Aorta (tissue), 5 donors: ENCODE measurements at places on chromosomes 16 and 17. TPM values are rescaled to one million over a fixed set of nuclear protein-coding genes. Genes with fewer than 3 reads are reported as not detected.

GRCh38 chr17:427327-427726 is 74.7 kb upstream of the RPH3AL start:
- DNase-seq: no peak

DNA sequence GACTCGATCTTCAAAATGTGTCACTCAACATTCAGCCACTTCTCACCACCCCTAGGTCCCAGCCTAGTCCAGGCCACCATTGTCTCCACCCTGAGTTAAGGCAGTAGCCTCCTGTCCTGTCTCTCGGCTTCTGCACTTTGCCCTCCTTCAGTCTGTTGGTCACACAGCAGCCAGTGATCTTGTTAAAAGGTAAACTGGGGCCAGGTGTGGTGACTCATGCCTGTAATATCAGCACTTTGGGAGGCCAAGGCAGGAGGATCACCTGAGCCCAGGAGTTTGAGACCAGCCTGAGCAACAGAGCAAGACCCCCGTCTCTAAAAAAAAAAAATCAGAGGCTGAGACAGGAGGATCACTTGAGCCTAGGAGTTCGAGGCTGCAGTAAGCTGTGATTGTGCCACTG is 25.8 kb downstream of the WWP2 start:
- no peak for DNase-seq

DNA sequence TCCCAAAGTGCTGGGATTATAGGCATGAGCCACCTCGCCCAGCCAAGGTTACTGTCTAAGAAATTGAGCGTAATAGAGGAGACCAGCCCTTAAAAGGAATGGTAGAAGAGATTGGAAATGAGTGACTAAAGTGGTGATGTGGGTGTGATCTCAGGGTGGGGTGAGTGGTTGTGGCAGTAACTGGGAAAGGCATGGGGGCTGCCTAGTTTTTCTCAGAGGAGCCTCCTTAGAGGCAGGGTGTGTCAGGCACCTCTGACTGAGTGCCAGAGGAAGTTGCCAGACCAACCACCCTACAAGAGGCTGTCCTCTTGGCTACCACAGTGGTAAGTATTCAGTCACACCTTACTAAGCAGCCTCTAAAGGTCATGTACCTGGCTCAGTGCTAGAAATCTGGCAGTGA is 8.9 kb downstream of the DUS2 start:
- no peak for DNase-seq

DNA sequence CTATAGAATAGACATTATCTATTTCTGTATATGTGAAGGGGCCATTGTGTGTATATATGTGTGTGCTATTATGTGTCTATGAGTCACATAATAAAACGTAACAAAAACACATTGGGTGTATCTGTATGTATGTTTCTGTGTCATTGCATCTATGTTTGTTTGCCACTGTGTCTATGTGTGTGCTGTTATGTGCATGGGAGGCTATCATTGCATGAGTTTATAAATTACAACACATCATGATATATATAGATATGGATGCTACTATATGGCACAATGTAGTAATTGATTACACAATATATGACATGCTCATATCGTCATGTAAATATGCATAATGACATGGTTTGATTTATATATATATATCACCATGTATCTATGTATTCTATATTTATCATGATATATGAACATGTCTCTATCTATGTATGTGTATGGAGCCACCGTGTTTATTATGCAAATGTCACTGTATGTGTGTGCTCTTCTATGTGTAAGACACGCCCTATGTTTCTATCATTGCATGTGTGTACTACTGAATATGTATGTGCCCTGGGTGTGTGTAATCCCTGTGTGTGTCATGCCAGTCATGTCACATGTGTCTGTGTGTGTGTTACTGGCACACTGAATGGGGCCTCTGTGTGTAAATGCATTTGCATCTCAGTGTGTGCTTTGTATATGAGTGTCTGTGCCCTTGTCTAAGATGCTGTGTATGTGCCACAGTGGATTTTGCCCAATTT is 1.4 kb upstream of the TSPOAP1 start:
- no peak for DNase-seq

DNA sequence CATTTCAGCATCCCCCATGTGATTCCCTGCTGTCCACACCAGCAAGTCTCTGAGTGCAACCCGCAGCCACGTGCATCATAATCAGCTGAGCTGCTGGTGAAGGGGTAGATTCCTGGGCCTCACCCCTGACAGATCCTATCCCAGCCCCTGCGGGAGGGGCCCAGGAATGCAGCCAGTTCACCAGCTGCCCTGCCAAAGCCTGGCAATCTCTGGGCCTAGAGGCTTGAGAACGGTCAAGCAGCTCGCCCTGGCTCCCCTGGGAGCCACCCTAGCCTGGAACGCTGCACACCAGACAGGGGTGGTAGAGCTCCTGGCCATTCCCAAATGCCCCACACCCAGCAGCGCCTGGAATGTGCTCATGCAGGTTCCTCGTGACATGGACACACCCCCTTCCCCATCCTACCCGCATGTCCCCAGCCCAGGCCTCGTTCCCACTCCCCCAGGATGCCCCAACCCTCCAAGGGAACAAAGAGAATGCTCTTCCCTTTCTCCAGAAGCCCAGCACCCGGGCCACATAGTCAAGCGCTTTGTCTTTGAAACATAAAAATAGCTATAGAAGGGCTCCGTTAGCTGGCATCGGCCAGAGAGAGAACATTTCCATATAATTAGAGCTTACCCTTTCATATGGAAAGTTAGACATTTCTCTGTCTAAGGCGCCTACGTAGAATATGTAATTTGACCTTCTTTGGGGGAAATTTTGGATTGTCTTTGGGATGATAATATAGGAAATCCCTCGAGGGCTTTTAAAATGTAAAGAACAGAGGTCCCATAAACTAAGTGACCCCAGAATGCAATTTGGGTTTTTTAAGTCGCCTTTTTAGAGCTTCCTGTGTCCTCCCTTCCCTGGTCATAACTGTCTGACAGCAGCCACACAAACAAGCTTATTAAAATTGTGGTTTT is 3.4 kb downstream of the CEP295NL start:
- no peak for DNase-seq

DNA sequence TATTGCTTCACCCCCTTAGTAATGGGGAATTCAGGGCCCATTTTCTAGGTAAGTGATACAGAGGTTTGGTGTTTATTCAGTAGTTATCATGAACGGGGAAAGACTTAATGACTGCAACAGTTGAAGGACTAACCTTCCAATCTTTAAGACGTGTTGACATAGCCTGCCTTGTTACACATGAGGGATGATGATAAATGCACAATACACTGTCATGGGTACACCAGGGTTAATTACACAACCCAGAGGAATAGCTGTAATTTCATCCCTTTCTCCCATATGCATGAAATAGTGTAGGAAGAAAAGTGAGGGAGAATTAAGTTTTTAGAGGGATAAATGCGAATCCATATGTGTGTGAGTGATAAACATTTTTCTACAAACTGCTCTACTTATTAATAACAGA is 10.7 kb downstream of the MYH4 start:
- no peak for DNase-seq

DNA sequence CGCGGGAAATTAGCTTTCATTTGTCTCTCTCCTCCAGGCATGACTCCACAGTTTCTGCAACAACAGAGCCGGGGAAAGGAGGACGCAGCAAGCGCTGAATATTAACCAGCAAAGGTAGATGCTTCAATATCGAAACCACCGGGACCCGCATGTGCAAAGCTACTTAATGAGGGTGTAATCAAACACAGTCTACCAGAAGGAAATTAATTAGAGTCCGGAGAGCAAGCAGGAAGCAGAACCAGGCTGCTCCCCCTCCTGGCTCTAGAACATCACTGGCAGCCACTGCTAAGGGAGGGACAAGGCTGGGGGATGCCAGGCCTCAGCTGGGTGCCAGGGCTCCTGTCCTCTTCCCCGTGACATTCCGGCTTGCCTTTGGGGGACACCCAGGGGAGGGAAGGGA is 21.7 kb downstream of the LRRC75A start:
- no peak for DNase-seq

DNA sequence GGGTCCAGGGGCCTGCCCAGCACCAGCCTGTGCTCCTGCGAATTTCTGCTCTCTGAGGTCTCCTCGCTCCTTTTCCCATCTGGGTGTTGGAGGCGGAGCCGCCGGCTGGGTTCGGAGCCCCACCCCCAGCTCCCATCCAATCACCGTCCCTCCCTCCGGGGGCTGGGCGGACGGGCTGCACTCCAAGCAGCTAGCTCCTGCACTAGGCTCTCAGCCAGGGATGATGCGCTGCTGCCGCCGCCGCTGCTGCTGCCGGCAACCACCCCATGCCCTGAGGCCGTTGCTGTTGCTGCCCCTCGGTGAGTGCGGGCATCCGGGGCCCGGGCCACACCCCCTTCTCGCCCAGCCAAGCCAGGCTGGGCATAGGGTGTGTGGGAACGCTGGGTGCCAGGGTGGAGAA is at the start of gene NRN1L:
Gene NRN1L (plus strand): TSS at position 202 of the 400 bp plus-strand sequence. CDS start 19 bp downstream, at position 221.
- peak; percentile 96 for DNase-seq

GRCh38 chr17:42529061-42529460 is 7.0 kb upstream of the NAGLU start:
- DNase-seq: no peak

GRCh38 chr17:35942588-35943186 is 826 bp downstream of the LYZL6 start:
- DNase-seq: no peak

- no peak for DNase-seq
Observed at GRCh38 chr16:53846971-53847370, 143.0 kb downstream of the FTO start.

GRCh38 chr16:71808593-71809459 is at the start of gene AP1G1:
Gene AP1G1, minus strand, starts transcription at chr16:71808834. Its CDS starts 19,355 bp downstream, at chr16:71789479.
- DNase-seq: peak; percentile 98

DNA sequence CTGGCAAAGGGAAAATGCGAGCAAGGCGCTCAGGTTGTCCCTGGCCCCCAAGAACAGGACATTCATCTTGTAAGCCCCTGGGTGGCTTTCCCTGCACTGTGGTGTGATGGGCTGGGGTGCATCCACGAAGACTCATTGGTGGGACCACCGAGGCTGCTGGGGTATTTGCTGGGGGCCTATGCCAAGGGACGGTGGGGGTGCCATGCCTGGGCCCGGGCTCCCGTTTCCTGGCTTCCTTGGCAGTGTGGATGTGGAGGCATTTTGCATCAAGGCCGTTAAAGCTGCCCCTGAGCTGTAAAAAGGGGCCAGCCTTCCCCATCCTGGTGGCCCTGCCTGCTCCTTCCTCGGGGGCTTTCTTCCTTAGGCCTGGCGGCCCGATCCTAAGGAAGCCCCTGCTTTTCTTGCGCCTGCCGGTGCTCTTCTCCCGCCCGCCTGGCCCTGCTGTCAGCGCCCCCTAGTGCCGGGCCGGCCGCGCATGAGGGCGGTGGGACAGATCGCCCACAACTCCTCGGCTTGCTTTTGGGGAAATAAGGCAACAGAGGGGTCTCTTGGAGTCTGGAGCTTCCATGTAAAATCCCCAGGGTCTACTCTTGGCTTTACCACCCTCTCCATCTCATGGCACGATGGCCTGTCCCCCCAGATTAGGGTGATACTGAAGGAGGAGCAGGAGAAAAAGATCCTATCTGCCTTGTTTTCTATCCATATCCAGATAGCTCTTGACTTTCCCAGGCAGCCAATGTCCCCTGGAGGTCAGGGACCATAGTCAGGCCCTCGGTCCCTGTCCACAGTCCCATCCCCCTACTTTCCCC is 9.8 kb upstream of the TBX2 start:
- DNase-seq: peak; percentile 88

- no peak for DNase-seq
Observed at GRCh38 chr17:41932816-41933389, 2.5 kb downstream of the ODAD4 start.

DNA sequence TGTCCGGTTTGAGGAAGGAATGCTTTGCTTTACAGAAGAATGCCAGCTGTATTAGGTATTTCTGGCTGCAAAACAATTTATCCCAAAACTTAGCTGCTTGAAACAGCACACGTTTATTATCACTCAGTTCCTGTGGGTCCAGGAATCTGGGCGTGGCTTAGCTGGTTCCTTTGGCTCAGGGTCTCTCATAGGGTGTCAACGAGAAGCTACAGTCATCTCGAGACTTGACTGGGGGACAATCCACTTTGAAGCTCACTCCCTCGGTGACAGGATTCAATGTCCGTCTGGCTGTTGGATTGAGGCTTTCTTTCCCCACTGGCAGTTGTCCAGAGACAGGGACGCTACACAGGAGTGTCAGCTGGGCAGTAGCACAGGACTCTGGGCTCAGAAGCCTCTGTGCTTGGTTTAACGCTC is 9.6 kb upstream of the RHBDF2 start:
- DNase-seq: no peak

GRCh38 chr17:9587969-9588656 is 11.7 kb downstream of the CFAP52 start:
- DNase-seq: no peak

DNA sequence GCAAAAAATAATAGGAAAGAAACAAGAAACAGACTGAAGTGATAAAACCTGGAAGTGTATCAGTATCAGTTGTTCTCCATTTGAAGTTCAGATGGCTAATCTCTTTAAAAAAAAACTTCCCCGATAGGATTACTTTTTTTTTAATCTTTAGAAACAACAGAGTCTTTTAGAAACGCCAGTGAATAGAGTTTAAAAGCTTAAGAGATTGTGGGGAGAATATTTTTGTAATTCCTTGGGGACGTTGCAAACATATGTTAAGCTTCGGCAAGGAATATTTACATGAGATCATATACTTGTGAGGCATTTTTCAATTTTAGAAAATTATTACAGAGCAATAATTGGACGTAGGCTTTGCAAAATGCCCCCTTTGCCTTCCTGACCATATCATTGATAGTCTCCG is 13.2 kb downstream of the MAF start:
- DNase-seq: no peak

DNA sequence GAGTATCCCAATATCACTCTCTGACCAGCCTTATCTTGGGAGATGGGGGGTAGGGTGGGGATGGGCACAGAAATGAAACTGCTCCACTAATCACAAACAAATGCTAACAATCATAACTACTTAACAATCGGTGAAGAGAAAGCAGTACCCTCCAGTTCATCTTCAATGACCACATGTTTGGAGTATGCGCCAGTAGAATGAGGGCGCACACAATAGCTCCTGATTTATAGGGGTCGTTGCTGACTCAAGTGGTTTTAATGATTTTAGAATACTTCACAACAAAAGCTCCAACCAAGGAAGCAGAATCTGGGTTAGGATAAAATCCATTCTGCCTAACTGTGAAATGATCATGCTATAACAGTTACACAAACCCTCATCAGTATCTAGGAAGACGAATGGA is 184.4 kb downstream of the AATF start:
- no peak for DNase-seq

- no peak for DNase-seq
Observed at GRCh38 chr16:89983536-89983935, 35.0 kb downstream of the DEF8 start.

- DNase-seq: no peak
Observed at GRCh38 chr17:82559566-82560251, 40.2 kb downstream of the FOXK2 start.

GRCh38 chr16:54160252-54160860 is 126.2 kb downstream of the IRX3 start:
- DNase-seq: no peak

Gene GCGR
- 0.39 TPM for total RNA-seq

Gene CRHR1
- total RNA-seq: not detected

Gene DNAI2
- total RNA-seq: not detected

Gene CRISPLD2
- total RNA-seq: 108 TPM

Gene NR1D1
- total RNA-seq: 53.6 TPM

Gene TBC1D3K
- not detected for total RNA-seq

Gene FBXL19
- total RNA-seq: 22.7 TPM

Gene GPR142
- total RNA-seq: 2.1 TPM

Gene CA4
- total RNA-seq: 6.5 TPM

Gene MYLK3
- 0.54 TPM for total RNA-seq
